ENCODE measurements at places on chromosomes 7 and 10.

GRCh38 chr7:99733448-99733847 lies 1.5 kb downstream of the CYP3A7 start:
- DNase-seq, result no peak

DNA sequence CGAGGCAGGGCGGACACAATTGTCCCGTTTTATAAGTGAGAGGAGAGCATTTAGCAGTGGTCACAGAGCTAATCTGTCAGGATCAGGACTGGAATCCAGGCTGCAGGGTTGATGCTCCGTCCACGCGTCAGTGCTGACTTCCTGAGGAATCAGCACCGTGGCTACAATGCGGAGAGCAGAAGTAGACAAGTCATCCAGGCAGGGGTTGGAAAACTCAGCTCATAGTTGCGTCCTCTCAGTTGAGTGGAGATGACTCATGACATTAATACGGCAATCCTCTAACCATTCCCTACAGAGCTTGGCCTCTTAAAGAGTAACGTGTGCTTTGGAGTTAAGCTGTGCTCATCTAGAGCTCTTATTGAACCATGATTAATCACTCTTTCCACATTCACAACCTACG lies 17.1 kb upstream of the HTR5A start:
- DNase-seq, result no peak

DNA sequence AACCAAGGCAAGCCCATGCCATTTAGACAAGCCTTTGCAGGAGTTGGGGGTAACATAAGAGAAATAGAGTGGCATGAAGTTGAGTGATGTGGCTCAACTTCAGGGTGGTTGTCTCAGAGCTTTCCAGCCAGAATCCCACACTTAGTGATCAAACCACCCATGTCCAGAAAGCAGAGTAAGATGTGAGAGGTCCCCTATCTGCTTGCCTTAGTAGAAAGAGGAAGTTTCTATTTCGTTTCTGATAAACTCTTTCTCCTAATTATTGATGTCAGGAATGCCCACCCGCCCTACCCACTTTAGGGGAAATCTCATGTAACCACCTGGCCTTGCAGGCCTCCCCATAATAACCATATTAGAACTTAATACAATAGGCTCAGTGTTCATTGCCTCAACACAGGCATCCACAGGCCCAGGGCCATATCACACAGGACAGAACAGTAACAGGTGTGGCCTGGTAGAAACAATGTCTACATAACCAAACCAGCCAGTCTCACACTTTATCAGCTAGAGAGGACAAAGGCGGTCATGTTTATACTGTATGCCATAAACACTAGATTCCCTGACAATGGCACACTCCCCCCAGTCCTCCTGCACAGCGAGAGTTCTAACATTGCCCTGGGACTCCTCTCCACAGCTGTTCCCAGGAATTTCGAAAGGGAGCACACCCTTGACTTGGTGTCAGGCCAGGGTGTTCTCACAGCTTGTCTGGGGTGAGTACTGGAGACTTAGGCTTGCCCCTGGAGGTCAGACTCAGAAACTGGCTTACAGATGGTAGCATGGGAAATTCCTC lies 364.4 kb downstream of the CXCL12 start:
- DNase-seq, result no peak

DNA sequence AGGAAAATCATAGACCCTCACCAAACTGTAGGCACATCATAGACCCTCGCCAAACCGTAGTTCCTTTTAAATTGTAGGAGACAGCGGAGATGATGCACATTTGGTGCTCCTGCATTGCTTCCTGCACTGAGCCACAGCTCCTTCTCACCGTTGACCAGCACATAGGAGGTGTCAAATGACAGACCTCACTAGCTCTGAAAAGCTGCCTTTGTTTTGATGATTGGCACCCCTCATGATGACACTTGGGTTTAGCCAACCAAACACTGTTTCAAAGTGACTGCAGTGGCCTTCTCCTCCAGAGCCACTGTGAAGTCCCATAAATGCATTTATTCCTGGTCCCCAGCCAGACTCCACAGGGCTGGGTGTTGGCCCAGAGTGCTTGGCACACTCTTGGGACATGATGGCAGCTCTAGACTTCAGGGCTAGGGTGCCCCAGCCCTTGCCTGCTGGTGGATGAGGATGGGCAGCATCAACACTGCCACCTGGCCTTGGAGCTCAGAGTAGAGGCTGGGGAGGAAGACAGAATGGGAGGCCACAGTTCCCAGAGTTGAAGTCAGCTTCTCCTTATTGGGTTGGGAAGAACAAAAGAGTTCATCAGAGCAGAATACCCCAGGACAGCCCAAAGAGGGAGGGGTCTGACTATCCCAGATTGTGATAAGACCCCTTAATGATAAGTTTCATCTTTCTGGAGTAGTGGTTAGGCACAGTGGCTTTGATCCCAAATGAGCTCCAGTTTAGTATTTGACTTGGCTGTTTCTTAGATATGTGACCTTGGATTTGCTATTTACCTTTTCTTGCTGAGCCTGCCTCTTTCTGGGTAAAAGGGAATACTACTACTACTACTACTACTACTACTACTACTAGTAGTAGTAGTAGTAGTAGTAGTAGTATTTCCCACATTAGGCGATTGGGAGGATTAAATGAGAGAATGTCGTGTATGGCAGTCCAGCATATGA lies 75.3 kb downstream of the MTPN start:
- no peak for DNase-seq

DNA sequence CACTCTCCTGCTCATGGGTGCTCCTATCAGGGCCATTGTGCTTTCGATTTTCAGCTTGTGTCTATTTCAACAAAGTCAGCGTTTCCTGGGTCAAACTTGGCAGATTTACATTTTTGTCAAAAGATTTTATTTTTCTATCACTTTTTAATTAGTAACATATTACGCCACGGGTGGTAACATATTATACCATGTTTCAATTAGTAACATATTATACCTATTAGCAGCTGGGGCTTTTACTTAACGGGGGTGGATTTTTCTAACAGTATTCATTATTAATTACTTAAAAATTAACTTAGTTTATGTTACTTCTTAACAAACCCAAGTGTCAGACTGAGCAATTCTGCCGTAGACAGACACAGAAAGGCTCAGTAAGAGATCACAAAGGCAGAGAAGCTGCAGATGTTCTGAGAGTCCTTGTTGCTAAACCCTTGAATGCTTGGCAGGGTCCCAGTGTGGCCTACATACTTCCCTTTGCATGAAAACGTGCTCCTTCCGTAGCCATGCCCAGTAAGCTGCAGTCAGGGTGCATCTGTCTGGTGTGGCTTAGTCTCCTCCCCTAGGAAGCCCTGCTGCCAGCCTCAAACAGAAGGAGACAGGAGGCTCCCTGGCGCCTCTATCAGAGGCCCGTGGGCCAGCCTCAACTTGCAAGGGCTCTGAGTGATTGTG lies 263.1 kb upstream of the CXCL12 start:
- no peak for DNase-seq

GRCh38 chr10:129497013-129497412 lies 30.0 kb downstream of the MGMT start:
- no peak for DNase-seq

GRCh38 chr7:126668367-126668752 lies 584.4 kb downstream of the GRM8 start:
- DNase-seq, result no peak

DNA sequence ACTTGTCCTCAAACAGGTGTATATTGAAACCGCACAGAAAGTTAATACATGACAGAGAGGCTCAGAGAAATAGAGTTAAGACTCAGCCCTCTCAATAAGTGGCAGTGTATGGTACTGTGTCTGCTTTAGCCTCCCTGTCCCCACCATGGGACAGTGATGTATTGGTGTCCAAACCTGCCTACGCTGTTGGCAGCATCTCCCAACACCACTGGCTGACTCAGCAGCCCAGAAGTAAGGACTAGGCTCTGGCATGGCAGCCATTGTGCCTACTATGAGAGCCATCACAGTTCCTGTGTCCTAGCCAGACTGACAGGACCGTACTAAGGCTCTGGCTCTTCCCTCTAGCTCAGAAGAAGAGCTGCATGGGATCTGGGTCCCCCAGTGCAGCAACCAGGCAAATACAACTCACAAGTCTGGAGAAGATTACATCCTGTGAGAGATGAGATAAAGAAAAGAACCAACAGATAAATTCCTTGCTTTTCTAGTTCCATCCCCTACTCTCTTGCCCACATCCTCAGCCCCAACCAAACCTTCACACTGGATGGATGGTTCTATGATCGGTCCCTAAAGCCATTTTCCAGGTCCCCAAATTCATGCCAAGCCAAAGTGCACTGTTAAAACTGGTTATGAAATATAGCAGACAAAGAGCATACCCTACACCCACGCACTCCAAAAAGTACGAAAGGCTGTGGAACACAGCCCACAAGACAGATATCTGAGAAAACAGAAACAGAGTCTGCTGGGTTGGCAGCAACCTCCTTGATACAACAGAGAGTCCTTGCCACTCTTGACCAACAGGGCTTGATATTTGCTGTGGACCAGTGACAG lies 44.1 kb upstream of the DMTF1 start:
- no peak for DNase-seq

DNA sequence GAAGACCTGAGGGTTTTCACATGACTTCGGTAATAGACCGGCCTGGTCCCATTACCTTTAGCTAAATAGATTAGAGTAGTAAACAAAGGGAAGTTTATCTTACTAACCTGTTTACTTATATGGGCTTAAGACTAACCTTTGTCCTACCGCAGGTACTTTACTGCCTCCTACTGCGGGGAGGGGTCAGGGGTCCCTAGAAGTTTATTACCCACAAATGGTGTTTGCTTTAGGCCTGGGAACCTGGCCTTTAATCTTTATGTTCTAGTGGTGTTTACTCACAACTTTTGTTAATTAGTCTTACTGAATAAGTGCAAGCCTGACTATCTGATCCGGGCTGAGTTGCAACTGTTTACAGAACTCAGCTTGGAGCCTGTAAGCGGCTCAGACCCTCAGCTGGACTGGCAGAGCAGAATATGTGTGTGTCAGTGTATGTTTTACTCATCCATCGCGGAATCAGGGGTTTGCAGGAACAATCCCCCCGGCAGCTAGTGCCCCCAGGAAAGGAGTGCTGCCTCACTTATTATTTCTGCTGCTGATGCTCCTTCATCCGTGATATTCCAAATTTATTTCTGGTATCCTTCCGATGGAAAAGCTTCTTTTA lies 578.9 kb upstream of the SEMA3D start:
- DNase-seq, result no peak

GRCh38 chr10:131631619-131632018 lies 269.2 kb upstream of the PPP2R2D start:
- no peak for DNase-seq

DNA sequence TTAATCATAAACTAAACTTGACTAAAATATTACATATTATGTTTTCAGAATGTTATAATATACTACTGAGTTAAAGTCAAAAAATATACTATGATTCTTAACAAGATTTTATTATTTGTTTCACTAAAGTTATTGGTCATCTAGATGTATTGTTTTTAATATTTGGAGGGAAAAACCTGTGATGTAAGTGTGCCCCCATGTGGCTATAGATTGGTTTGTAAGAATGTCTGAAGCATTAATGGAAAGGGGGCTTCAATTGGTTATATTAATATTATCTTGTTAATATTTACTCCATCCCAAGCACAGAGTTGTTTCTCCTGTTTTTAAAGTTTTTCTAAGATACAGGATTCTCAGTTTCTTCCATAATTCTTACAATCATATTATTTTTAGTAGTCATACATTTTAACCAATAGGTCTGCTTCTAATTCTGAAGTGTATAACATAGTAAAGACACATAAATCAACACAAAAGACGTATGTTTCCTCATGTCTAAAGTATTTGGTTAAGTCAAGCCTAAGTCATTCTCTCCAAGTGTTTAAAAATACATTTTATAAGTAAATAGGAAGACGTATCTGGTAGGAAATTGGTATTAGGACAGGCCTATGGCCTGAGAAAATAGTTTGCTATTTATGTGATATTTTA lies 58.0 kb downstream of the GNAT3 start:
- DNase-seq, result no peak

All from activated effector memory CD4-positive, alpha-beta T cell treated with Interleukin-2 at 50 U/mL for 16 hours (primary cell).